ENCODE measurements at places on chromosomes 7 and 10.

GRCh38 chr7:92934096-92934495 is 97.7 kb upstream of the CDK6 start:
- no peak for DNase-seq

GRCh38 chr7:106612432-106612831 is 48.5 kb downstream of the CCDC71L start:
- DNase-seq: no peak

- no peak for DNase-seq
These were observed 8.2 kb upstream of the PON3 start for GRCh38 chr7:95404316-95404865.

DNA sequence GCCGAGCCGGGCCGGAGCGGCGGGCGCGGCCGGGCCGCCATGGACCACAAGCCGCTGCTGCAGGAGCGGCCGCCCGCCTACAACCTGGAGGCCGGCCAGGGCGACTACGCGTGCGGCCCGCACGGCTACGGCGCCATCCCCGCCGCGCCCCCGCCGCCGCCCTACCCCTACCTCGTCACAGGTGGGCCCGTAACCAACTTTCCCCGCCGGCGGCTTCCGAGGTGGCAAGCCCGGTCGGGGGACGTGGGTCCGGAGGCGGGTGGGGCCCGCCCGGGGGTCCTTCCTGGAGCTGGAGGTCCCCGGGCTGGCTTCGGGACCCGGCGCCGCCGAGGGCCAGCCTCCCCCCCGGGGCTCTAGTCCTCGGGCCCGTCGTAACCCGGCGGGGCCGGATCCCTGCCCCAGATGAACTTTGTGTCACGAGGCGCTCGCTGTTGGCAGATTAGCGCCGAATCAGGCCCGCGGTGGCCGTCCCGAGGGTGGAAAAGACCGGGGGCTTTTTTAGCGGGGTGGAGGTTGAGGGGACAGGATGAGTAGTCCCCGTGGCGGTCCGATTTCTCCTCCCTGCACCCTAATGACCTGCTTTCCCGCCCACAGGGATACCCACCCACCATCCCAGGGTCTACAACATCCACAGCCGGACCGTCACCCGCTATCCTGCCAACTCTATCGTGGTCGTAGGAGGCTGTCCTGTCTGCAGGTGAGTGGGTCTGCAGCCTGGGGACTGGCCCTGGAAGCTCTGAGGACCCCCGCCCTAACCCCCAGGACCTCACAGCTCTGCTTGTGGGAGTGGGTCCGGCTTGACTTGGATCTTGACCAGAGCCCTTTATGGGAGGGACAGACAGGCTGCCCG is 496 bp downstream of the BRI3 start:
- DNase-seq: no peak

DNA sequence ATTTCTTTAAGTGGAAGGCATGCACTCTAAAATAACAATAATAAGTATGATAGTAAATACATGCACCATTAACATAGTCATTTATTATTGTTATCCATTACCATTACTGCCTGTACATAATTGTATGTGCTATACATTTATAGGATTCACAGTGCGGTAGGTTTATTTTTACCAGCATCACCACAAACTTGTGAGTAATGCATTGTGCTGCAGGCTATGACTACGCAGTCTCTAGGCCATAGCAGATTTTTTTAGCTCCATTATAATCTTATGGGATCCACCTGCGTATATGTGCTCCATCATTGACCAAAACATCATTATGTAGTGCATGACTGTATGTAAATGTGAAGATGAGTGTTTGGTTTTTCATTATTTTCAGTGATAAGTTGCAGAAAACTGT is 160.0 kb downstream of the LRRC4 start:
- DNase-seq: no peak

DNA sequence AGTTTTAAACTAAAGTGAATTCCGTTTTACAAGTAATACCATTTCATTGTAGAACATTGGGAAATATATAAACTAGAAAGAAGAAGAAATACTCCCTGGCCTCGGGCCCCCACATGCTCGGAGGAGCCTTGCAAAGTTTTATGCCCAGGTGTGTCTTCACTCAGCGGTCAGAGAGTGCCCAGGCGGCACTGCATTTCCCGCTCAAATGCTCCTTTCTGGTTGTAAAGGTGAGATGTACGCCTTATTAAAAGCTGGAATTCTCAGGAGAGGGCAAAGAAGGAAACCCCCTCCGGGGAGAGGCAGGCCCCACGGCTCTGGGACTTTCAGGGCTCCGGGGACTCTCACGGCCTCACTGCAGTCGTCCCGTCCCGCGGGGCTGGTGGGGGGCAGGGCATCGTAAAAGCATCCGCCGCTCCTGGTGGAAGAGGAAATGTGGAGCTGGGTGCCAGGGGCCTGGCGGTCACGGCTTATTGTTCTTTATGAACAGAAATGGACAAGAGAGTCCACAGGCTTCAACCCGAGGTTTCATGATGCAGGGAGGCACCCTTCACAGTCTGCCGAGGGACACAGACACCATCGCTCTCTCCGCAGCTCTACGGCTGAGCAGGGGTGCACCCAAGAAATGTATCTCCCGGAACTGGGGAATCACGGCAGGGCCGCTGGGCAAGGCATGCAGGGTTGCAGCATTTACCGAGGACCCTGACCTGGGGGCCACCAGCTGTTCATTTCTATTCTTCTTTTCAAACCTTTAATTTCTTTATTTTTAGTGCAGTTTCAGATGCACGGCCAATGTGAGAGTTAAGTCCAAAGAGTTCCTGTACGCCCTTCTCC is 47.7 kb upstream of the INPP5A start:
- DNase-seq: no peak

GRCh38 chr7:112743811-112744210 is 46.4 kb downstream of the TMEM168 start:
- no peak for DNase-seq

GRCh38 chr10:87544721-87545120 is 40.0 kb downstream of the MINPP1 start:
- DNase-seq: no peak

DNA sequence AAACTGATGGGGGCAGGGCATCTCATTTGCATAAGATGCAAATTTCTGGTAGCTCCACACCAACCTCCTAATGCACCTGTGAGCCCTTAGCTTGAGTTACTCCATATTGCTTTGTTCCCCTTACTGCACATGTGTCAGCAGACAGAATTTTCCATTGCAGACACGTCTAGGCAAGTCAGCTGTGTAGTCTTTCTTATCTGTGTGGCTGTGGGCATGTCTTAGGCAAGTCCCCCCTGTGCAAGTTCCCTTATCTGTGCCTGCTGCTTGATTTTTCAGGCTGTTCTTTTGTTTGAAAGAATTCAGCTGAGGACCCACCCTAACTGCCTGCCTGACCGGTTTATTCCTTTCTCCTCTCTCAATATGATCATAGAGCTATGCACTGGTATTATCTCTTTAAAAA is 28.5 kb upstream of the TRIM24 start:
- no peak for DNase-seq
